NCI-H2171 (cell line): ENCODE measurements at places on chromosomes 6 and 20.

DNA sequence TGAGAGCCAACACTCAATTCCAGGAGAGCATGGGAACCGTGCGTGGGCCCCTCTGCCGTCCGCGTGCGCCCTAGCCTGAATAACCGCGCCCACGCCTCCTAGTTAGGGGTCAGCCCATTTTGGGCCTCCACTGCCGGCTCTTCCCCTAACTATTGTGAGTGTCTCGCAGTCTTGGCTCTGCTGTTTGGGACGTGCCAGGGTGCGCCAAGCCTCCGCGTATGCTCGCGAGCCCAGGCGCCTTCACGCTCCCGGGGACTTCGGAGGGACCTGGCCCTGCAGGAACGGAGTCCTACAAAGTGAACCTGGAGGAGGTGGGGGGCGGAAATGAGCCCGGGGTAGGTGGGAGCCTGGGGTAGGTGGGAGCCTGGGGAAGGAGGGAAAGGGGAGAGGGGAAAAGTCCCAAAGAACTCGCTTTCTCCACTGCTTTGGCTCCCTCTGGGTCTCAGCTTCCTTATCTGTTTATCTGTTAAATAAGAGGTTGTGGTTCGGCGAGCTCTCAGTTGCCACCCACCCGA, 873 bp upstream of the GCM2 start:
- no peak for DNase-seq

DNA sequence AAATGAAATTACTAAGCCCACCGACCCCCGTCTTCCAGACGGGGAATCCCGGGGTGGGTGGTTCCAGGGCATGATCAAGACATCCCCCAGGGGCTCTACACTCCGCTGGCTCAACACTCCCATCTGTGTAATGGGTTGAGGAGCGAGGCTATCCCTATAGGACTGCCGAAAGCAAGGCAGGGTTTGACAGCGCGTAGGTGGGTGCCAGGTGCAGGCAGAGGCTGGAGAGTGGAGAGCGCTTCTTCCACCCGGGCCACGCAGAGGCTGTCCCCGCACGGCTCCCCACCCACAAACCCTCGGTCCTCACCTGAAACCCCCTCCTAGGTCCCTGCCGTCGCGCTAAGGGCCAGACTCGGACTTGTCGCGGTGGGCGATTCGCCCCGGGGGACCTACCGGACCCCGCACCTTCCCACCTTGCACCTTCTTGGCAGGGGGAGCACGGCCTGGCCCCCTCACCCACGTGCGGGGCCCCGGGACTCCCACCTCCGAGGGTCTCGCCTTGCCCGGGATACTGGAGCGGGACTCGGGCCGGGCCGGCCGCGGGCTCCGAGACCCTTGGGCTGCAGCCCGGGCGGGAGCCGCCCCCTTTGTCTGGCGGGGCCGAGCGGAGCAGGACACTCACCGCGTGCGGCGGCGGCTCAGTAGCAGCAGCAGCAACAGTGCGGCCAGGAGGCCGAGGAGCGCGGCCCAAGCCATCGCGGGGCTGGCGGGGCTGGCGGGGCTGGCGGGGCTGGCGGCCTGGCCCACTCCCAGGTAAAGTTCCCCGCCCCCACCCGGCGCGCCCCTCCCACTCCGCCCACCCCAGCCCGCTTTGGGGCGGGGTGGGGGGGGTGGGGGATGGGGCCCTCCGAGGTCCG, at the start of gene PTGIS:
Gene PTGIS, minus strand, starts transcription at position 717 of the 857 bp plus-strand sequence. Its CDS starts 21 bp downstream, at position 696.
- no peak for DNase-seq

- DNase-seq, result no peak
These were observed 167.8 kb downstream of the SLC24A3 start for GRCh38 chr20:19380211-19380610.

DNA sequence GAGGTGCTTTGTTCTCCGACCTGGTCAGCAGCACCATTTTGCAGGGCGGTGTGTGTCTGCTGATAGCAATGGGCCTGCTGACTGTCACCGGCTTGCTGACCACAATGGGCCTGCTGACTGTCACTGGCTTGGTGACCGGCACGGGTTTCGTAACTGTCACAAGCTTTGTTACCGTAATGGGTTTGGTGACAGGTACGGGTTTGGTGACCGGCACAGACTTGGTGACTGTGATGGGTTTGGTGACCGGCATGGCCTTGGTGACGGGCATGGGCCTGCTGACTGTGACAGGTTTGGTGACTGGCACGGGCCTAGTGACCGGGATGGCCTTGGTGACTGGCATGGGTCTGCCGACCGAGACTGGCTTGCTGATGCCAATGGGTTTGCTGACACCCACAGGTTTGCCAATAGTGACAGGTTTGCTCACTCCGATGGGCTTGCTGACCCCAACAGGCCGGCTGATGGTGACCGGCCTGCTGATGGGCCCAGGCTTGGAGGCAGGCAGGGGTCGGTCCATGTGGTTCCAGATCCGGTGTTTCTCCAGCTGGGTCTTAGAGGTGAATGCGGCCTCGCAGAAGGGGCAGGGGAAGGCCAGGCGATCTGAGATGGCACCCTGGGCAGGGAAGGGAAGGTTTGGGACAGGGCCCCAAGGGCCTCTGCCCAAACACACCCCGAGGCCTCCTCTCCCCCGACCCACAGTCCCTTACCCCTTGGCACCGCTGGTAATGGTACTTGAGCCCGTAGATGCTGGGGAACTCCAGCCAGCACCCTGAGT, 3.4 kb downstream of the ZNF512B start:
- DNase-seq, result no peak

DNA sequence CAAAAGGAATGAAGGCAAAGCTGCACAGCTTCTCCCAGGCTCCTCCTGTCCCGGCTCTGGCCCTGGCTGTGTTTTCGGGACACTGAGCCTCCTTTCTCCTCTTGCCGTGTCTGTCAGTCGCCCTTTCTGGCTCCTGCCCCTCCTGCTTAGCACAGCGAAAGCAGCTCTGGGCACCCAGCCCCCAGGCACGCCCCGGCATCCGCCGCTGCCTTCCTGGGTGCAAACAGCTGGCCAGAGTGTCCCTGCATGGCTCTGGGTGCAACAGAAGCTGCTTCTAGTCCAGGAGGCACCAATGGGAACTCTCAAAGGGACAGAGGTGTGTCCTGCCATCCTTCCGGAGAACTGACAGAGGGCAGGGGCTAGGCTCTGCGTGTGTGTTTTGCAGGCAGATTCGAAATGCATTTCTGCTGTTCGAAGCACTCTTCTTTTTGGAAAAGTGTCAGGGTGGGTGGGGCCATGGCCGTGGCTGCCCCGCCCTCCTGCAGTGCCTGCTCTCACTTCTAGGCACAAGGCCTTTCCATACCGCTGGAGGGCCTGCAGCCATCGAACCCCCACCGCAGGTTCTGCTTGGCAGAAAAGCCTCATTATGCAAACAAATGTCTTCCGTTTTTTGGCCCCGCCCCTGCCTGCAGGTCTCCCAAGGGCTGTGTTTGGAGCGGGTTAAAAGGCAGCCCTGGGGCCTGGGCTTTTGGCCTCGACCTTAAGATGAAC, 15.5 kb downstream of the COL9A3 start:
- DNase-seq, result peak; percentile 51

DNA sequence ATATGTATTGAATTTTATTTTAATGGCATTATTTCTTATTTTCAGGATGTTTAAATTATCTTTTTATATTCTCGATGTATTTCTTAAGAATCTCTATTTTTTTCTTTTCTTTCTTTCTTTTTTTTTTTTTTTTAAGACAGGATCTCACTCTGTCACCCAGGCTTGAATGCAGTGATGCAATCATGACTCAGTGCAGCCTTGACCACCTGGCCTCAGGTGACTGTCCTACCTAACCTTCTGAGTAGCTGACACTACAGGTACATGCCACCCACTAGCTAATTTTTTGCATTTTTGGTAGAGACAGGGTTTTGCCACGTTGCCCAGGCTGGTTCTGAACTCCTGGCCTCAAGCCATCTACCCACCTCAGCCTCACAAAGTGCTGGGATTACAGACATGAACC, 143.8 kb upstream of the LAMA2 start:
- no peak for DNase-seq

GRCh38 chr6:21665392-21666200, 72.0 kb downstream of the SOX4 start:
- DNase-seq, result no peak

DNA sequence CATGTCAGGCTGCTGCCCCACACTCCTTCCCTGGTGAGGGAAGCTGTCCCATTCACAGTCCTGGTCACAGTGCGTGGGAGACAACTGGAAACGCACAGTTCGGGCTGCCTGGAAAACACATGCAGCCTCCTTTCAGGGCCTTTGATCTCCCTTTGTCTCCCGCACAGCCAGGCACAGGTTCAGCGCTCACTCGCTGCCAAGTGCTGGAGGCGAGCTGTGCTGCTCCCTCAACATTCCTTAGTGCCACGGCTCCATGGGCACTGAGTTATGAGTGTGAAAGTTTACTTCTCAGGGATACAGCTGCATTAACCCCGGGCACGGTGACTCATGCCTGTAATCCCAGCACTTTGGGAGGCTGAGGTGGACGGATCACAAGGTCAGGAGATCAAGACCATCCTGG, 9.1 kb downstream of the YTHDF1 start:
- no peak for DNase-seq

DNA sequence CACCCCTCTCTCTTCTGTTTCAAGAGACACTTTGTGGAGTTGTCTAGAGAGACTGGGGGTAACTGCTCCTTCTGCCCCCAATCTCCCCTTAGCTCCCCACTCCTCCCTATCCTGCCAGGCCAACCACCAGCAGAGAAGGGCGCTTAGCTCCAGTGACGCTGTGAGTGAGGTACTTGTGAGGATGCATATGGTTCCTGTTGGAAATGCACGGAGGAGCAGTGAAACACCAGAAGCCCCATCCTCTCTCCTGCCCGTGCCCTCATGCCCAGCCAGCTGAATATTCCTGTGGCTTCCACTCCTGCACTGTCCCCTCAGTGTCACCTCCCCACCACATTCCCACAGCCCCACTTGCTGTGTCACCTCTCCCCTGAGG, 11.9 kb downstream of the NT5E start:
- no peak for DNase-seq

DNA sequence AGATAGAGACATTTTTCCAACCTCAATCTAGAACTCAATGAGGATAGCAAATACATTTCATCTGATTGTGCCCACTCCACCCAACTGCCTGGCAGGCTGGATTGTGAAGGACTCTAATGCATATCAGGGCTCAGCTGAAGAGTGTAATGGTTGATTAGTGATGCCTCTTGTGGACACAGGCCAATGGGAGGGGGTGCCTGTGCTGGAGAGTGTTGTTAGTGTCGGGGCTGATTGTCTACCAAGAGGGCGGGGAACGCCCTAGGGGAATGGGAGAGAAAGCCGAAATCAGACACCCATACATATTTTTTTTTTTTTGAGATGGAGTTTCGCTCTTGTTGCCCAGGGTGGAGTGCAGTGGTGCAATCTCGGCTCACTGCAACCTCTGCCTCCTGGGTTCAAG, 103.7 kb upstream of the SALL4 start:
- DNase-seq, result peak; percentile 8

- DNase-seq, result no peak
These were observed 9.4 kb upstream of the BIRC7 start for GRCh38 chr20:63226042-63226943.

- DNase-seq, result peak; percentile 15
These were observed 323.6 kb downstream of the CD83 start for GRCh38 chr6:14440940-14441781.

DNA sequence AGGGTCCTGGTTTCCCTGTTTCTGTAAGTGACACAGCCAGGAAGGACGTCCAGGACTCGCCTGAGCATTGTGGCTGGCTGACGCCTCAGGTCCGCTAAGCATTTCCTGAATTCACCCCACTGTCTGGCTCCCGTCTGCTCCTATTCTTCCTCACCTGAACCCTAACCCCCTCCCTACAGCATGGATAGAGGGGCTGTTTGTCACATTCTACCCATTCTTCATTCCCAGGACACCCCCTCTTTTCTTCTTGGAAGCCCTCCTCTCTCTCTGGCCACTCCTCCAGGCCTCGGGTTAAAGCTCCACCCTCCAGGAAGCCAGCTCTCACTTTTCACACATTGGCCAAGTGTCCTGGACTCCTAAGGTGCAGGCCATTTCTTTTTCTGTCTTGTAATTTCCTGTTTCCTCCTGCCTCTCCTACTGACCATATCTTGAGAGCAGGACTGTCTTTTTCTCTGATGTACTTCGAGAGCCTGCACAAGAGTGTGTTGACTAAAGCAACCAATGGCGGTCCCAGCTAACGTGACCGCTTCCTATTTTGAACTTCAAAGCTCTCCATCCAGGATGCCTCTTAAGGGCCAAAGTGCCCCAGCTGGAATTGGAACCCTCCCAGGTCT, 24.2 kb upstream of the MYMX start:
- no peak for DNase-seq

GRCh38 chr20:44700306-44700705, 14.9 kb upstream of the CCN5 start:
- DNase-seq, result no peak

DNA sequence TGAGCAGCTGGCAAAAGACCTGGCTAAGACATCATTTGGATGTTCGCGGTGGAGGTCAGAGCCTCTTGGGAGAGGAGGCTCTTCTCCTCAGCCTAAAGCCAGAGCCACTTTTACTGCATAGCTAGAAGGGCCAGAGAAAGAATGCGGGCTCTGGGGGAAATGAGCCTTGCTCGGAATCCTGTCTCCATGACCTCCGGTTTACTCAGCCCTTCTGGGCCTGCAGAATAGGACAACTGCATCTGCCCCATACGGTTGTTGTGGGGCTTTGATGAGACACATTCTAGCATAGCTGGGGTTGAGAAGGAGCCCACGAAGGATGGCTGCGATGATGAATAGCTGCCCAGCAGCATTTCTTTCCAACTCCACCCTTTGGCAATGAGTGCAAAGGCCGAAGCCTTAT, 115.0 kb upstream of the SLC22A23 start:
- DNase-seq, result no peak

DNA sequence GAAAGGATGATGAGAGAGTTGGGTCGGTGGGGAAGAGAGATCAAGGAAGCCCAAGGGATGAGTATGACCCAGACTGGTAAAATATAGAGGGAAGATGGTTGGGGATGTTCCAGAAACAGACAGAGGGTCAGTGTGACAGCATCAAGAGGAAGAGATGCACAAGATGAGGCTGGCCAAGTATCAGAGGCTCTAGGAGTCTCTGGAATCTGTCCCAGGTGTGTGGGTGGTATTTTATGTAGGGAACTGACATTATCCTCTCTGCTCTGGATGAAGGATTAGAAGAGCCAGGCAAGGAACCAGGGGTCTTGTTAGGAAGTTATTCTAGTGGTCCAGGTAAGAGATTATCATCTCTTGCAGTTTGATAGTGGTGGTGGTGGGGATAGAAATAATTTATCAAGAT, 3.6 kb downstream of the PAK5 start:
- DNase-seq, result no peak

- no peak for DNase-seq
These were observed 3.4 kb downstream of the HMGN3 start for GRCh38 chr6:79231101-79231500.

DNA sequence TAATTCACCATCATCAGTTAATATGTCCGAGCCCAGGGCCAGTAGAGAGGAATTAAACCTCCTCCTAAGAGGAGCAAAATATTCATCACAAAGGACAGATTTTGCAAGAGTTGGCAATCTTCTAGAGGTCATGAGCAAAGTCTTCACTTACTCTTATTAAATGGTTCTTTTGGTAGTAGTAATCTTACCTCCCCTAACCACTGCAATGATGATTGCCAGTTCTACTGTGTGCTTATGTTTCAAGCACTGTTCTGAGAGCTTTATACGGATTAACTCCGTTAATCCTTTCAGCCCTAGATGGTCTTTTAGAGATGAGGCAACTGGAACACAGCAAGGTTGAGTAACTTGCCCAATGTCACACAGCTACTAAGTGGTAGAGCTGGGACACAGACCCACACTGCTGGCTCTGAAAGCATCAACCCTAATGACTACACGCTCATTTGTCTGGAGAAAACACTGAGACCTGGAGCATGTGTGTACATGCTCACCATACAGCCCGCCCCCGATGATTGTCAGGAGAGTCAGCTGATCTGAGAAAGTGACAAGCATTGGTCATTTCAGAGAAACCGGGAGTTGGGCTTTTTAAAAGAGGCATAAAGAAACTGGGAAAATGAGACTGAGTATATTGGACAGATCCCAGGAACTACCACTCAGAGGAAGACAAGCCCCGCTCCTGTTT, 276.0 kb downstream of the NRN1 start:
- DNase-seq, result no peak
